ENCODE measurements at places on chromosomes 3 and 15. TPM values are rescaled to one million over a fixed set of nuclear protein-coding genes. Genes with fewer than 3 reads are reported as not detected.
A peak's percentile ranks its signal among the peaks of the same experiment; 100 is the strongest.

DNA sequence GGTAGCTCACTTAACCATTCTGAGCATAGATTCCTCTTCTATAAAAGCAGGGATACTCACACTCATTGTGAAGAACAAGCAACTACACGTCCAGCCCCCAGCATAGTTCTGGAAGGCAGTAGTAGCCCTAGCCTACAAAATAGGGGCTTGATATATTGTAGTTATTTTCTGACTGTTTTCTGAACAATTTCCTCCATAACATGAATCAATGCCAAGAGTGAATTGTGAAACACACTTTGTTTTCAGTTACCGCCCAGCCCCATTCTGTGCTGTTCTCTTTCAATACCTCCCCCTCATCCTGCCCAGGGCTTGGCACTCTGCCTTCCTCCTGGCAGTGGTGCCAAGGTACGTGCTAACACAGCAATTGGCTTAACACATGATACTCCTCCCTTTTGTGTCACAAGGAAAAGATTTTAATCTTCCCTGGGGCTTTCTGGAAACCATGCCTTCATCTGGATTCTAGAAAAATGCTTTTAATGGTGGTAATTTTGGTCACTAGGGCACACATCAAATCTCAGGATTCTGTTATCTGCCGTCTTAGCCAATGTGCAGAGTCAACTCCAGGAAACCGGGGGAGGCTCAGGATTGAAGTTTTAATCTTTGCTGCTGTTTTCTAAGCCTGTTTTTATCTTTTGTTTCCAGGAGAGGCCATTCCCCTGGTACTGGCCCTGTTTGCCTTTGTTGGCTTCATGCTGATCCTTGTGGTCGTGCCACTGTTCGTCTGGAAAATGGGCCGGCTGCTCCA, 37.2 kb downstream of the IL20RB start:
- no peaks in the 10 kb centered on the region for H3K27me3 ChIP-seq
- no peaks in the 10 kb centered on the region for H3K4me1 ChIP-seq
- H3K4me3 ChIP-seq, result no peak overlapping the region
- H3K27ac ChIP-seq, result no peak overlapping the region
- no peaks in the 10 kb centered on the region for H3K36me3 ChIP-seq

DNA sequence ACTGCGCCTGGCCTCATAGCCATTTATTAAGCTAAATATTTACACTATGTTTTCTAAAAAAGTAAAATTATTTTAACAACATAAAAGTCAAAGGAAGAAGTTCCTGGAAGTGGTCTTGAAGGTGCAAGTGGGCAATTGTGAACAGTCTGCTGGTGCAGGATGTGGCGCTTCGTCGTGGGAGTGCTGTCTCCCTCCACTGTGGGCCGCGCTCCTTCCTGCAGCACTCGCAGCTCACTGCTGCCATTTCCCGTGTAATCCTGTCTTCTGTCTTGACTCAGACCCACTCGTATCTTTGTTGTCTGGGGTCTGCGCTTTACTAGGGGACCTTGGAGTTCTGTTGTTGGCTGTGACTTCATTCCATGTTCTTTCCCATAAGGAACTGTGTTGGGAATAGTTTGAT, 56.3 kb downstream of the APBA2 start:
- peaks cover 77% of the 10 kb centered on the region for H3K4me1 ChIP-seq
- H3K4me3 ChIP-seq, result peak overlapping the region; percentile 28
- peaks cover 18% of the 10 kb centered on the region for H3K36me3 ChIP-seq
- no peaks in the 10 kb centered on the region for H3K27me3 ChIP-seq

DNA sequence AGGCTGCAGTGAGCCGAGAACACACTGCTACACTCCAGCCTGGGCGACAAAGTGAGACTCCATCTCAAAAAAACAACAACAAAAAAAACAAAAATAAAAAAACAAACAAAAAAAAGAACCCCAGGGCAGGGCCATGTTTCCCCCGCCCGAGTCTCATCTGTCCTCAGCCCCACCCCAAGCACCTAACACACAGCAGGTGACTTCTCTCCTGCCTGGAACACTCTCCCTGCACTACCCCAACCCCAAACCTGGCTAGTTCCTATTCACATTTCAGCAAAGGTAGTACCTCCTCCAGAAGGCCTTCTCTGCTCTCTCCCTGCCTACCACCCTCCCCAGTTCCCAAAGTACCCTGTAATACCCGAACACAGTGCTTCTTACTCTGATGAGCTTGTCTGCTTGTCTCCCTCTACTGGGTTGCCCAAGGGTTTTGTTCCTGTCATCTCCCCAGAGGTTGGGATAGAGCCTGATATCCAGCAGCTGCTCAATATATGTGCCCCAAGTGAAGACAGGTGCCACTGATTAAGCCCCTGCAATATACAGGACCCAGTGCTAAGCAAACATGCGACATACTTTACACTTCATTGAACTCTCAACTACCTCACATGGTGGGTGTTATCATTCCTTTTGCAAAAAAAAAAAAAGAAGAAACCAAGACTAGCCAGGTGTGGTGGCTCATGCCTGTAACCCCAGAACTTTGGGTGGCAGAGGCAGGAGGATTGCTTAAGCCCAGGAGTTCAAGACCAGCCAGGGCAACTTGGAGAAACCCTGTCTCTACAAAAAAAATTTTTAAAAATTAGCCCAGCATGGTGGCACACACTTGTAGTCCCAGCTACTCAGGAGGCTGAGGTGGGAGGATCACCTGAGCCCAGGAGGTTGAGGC, 103.6 kb downstream of the DAPK2 start:
- no peak overlapping the region for H3K27ac ChIP-seq
- H3K27me3 ChIP-seq, result no peaks in the 10 kb centered on the region
- H3K36me3 ChIP-seq, result no peaks in the 10 kb centered on the region
- DNase-seq, result no peak
- H3K4me1 ChIP-seq, result peaks cover 23% of the 10 kb centered on the region

GRCh38 chr15:79496838-79497237, 64.7 kb downstream of the MINAR1 start:
- no peaks in the 10 kb centered on the region for H3K4me1 ChIP-seq
- no peaks in the 10 kb centered on the region for H3K36me3 ChIP-seq
- no peak overlapping the region for H3K4me3 ChIP-seq
- no peak for DNase-seq

Gene HRG
- total RNA-seq, result not detected

Gene CDCP1
- 1.5 TPM for total RNA-seq
